ENCODE measurements at places on chromosomes 12 and 14.

- DNase-seq = no peak
Observed at GRCh38 chr12:118336123-118336522, 36.6 kb downstream of the TAOK3 start.

GRCh38 chr12:103269946-103270345 is 225.8 kb downstream of the C12orf42 start:
- no peak for DNase-seq

- DNase-seq = no peak
Observed at GRCh38 chr12:53560351-53560750, 53.1 kb upstream of the NPFF start.

DNA sequence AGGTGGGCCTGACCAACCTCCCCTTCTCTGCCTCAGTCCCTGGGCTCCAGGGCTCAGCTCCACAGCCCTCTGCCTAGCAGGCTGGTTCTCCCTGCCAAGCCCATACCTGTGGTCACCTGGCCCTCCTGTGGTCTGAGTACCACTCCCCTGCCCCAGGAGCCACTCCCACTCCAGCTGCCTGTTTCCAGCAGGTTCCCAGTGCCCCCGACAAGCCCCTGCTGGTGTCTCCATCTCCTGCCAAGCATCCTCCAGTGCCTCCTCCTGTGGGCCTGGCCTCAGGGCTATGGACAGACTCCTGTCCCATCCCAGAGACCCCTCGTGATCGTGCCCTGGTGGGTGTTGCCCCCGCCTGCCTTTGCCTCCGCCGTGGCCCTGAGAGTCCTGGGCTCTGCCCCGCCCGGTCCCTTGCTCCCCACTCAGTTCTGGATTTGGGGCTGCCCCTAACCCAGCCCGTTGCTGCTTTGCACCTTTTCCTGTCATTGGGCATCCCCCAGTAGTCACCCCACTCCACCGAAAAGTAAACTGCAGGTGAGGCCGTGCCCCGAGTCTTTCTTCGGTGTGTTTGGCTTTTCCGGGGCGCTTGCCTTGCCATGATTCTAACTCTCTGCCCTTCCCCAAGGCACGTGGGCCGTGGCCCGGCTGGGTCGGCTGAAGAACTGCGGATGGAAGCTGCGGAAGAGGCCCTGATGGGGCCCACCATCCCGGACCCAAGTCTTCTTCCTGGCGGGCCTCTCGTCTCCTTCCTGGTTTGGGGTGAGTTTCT is 9.8 kb downstream of the MEG3 start:
- no peak for DNase-seq

- no peak for DNase-seq
Observed at GRCh38 chr12:21644516-21644915, 13.1 kb downstream of the LDHB start.

GRCh38 chr12:87266305-87266704 is 762.9 kb downstream of the C12orf50 start:
- no peak for DNase-seq

- no peak for DNase-seq
Observed at GRCh38 chr12:61823102-61823501, 437.1 kb upstream of the USP15 start.

DNA sequence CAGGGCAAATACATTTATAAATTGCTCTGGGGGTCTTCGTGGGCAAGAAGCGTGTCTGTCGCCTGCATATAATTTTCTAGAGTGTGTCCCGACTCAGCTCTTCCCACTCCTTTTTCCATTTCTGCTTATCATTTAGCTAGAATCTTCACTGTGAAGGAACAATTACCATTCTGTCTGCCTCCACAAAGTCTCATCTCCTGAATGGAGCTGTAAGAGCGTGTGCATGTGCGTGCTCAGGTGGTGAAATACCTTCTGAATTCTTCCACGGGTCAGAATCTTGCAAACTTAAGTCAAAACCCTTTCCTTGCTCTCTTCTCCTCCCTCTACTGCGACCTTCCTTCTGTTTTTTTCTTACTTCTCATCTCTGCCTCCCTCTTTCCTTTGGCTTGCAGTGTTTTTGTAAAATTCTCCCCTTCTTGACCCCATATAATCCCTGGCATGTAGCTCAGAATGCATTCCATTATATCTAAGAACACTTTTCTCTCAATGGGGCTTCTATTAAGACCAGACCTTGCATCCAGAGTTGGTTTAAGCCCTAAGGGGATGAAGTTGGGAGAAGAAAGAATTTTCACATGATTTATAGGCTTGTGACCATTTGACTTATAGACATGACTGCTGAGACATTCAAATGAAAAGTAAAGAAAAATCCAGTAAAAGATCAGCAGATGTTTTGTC is 25.0 kb upstream of the GSG1 start:
- DNase-seq = no peak

- DNase-seq = no peak
Observed at GRCh38 chr14:85338895-85339294, 191.0 kb upstream of the FLRT2 start.

DNA sequence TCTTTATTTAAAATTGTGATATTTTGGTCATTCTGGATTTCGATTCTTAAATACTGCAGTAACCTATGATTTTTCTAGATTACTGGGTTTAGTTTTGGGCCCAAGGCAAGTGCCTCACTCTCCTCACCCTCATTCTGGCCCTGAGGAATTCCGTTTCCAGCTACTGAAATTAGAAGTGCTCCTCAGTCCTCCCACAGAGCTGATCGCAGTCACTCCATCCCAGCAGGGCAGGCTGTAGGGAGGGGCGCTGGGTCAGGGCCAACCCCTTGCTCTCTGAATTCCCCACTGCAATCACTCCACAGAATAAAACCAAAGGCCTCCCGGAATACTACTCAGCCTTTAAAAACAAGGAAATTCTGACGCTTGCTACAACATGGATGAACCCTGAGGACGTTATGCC is 66.5 kb upstream of the DIO3 start:
- no peak for DNase-seq

Data from SIG-M5 (cell line).